Right ventricle myocardium superior (tissue), 1 donor: ENCODE measurements at places on chromosomes 12 and 14. TPM values are rescaled to one million over a fixed set of nuclear protein-coding genes. Genes with fewer than 3 reads are reported as not detected.
A peak's percentile ranks its signal among the peaks of the same experiment; 100 is the strongest.

Gene ANG
- total RNA-seq, result 5.3 TPM

Gene TAS2R9
- 0.22 TPM for total RNA-seq

Gene ACRBP
- 0.51 TPM for total RNA-seq

Gene KCNA5
- 3.1 TPM for total RNA-seq

DNA sequence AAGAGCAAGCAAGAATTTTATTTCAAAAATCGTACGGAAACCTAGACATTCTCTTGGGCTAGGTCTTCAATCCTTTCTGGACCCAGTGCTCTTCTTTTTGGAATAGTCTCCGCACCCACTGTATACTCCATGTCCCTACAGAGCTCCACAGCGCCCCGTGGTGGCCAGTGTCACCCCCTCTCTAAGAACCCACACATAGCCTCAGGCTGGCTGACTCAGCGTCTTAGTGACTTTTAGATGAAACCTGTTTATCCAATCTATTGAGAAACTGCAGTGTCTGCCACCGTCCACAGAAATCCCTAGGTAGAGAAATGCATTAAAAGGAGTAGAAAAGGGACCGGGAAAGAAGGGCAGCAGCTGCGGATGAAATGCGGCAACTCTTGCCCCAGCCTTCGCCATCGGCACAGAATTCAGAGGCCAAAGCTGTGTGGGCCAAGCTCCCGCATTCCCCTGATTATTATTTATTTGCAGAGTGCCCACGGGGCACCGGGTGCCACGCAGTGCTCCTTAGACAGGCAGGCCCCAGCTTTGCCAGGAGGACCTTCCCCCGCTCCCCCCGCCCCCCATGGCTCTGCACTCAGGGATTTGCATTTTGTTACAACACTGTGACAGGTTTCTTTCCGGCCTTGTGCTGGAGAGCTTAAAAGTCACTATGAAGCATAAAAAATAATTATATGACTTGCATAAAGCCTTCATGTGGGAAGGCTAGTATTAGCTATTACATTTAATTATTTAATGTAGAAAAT is 170.1 kb upstream of the FKBP4 start:
- no peak for DNase-seq

DNA sequence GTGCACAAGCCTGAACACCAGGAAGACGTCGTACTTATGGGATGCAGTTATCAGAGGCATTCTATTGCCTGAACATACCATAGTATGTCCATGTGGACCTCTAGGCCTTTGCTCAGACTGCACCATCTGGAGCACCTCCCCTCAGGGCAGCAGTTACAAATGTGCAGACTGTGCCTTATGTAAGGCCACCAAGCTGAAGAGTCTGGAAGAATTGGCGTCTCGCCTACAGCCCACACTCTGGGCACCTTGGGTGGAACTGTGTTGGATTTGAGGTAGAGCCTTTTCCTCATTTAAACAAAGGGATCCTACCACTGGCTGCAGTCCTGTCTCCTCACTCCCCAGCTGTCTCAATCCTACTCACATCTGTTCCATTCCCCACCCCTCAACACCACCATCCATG is 204.3 kb upstream of the FRMD6 start:
- DNase-seq, result no peak

- DNase-seq, result no peak
Observed at GRCh38 chr12:70508178-70508577, 129.1 kb downstream of the PTPRB start.

- DNase-seq, result no peak
Observed at GRCh38 chr12:106840243-106840642, 65.8 kb downstream of the RIC8B start.

- peak; percentile 29 for DNase-seq
Observed at GRCh38 chr14:105503935-105504692, 13.1 kb downstream of the TEDC1 start.

DNA sequence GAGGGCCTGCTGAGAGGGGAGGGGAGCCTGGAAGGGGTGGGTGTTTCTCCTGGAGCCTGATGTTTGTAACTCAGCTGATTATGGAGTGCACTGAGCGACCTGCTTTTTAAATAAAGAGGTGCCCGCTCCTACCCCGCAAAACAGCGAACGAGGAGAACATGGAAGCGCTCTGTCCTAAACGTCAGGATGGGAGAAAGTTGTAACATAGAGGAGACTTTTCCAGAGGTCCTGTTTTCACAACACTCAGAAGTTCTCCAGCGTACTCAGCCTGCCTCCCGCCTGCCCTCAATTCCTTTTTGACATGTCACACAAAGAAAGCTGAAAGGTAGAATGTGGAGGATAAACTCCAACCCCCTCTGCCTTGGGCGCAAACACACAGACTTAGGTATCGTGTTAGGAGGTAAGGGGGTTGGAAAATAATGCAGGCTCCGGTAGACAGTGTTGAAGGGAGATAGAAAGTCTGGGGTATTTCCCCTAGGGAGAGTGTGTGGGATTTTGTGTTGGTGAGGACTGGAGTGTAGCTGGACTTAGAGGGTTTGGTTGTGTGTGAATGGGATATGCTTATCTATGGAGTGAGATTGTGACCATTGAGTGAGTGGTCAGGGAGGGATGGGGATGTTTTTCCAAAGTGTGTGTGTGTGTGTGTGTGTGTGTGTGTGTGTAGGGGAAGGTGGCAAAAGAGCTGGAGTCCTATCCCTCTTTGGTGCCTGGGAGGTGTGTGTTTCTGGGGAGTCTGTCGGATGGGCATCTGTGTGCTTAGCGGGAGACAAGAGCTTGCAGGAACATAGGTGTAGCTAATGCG is 2.1 kb downstream of the NTF3 start:
- DNase-seq, result no peak

DNA sequence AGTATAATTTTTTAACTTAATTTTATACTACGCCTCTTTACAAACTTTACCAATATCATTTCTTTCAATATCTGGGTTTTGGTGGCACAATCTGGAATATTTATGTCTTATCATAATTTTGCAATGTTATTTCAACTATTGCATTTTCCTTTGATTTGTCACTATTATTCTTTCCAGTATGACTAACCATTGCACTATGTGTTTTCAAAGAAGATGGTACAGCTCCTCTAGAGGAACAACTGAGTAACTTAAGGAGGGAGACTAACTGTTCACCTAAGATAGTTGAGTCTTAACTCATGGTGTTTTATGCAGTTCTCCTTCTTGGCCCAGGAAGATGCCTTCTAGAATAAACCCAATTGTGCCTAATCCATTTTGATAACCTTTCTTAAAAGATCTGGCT is 60.5 kb upstream of the KIF21A start:
- DNase-seq, result no peak

GRCh38 chr12:103348935-103349334 is 146.8 kb downstream of the C12orf42 start:
- no peak for DNase-seq

DNA sequence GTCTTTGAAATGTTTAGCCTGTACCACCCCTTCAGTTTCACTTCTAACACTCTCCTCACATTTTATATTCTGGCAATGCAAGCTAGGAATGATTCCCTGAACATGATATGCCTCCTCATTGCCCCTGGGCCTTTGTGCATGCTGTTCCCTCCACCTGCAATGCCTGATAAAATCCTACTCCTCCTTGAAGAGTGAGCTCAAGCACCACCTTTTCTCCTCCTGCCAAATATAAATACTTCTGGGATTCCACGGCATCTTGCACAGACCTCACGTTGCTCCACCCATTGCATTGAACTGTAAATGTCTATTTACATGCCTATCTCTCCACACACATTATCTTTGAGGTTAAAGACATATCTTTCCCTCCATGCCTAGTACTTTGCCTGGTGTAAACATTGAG is 21.1 kb downstream of the NKX2-1 start:
- DNase-seq, result no peak

- no peak for DNase-seq
Observed at GRCh38 chr12:57524814-57525614, 2.4 kb downstream of the MBD6 start.
